IPS-NIHi11 (cell line): ENCODE measurements at places on chromosomes 11 and 22.

DNA sequence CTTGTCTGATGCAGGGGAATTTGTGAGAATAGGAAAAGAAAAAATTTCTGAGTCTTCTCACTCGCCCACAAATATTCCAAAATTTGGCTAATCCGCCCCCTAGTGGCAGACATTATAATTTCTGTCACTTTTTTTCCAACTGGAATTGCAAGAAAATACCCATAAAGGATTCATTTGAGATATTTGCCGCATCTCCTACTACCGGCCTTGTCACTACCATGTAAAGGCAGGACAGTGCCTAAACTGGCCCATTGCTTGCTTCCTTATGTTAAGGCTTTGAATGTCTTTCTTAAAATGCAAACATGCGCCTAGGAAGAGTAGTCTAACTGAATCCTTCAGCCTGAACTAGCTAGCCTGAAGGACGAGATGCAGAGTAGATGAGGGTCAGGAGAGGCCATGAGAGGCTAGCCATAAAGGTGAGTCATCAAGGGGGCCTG, 9.3 kb upstream of the CEP295 start:
- DNase-seq, result peak; percentile 50

DNA sequence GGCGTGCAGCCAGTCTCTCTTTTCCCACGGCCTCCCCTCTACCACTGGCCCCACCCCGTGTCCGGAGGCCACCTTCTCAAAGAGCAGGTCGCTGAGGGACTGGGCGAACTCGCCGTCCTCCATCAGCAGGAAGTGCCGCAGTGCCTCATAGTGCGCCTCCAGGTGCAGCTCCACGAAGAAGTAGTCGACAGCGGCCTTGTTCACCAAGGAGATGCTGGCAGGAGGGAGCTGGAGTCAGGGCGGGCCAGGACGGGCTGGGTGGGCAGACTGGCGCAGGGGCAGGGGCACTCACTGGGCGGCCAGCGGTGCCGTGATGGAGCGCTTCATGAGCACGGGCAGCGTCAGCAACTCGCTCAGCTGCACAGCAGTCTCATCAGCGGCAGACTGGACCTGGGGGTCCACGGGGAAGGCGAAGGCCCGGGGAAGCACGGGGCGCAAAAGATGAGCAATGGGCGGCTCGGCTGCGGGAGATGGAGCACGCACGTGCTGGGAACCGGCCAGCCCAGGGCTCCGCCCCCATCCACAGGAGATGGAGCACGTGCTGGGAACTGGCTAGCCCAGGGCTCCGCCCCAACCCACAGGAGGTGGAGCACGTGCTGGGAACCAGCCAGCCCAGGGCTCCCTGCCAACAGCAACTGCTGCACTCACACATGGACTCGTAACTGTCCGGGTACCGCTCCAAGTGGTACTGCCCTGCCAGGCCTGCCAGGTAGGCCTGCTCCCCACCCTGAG, 18.4 kb downstream of the SELENOO start:
- peak; percentile 95 for DNase-seq

- DNase-seq, result no peak
Observed at GRCh38 chr11:56700914-56701485, 2.1 kb downstream of the OR9G1 start.

GRCh38 chr11:77874206-77874605, 53.3 kb downstream of the AAMDC start:
- no peak for DNase-seq

DNA sequence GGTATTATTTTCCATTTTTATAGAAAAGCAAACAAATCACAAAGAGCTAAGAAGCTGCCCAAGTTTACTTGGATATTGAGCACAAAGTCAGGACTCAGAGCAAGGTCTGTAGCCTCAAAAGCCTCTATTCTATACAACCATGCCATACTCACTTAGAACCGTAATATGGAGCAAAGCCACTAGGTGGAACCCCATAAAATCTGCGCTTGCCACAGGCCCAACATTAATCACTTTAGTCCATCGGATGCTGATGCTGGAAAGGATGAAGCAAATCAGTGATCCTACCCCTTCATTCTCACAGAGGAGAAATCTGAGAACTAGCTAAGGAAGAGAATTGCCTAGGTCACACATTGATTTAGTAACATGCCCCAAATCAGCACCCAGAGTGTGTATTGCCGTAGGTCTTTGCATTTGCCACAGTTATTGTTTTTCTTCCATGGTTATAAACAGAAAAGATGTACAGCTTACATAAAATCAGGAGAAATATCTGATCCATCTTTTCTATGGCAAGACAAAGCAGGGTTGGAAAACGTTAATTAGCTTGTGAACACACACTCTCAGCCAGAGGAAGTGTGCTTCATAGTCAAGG, 56.7 kb upstream of the RAB38 start:
- DNase-seq, result peak; percentile 65

- no peak for DNase-seq
Observed at GRCh38 chr11:114713756-114714155, 35.4 kb downstream of the NXPE2 start.

DNA sequence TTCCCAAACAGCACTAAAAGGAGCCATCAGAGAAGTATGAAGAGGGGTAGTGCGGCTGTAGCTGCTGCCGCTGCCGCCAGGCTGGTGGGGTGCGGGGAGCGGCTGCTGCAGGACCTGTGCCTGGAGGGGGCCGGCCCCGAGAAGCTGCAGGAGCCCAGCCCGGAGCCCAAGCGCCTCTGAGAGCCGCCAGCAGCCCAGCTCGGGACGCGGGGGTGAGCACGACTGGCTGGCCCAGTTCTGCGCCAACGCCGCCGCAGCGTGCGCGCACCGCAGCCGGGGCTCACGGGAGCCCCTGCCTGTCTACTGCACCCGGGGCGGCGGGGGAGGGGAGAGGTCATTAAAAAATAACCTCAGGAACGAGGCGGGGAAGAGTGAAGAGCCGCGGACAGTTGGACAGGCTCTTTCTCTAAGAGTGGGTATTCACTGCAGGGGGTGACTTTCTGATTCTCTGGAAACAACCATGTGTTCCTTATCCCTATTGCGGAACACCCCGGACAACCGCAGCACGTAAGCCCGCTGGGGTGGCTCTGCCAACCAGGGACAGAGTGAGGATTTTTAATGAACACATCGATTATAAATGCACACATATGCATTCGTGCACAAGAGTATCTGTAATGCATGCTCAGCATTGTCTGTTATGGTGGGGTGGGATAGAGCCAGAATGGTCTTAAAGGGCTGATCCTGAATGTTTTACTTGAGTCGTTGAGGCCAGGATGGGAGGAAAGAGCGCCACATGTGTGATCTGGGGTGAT, 453 bp downstream of the GAS2 start:
- peak; percentile 73 for DNase-seq

GRCh38 chr11:9762531-9762930, 98.7 kb downstream of the SWAP70 start:
- DNase-seq, result no peak

GRCh38 chr11:120569861-120570260, 58.3 kb downstream of the GRIK4 start:
- no peak for DNase-seq

DNA sequence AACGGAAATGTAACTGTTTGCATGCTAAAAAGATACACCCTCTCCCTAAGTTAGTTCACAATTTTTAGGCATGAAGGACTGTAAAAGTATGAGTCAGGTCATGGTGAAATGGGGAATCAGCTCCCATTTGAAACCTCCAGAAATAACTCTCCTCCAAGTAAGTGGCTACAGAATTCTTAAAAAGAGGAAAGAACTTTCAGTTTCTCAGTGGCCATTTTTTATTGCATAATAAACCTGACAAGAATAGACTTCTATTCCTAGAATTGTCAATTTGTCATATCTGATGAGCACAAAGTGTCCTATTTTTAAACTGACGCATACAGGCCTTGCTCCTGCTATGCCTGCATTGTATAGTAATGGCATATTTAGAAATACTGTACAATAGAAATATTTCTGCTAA, 612.2 kb downstream of the CNTN5 start:
- DNase-seq, result no peak

- no peak for DNase-seq
Observed at GRCh38 chr22:23035557-23036277, 34.6 kb upstream of the GNAZ start.

GRCh38 chr11:73233211-73233610, 15.1 kb downstream of the P2RY2 start:
- no peak for DNase-seq

DNA sequence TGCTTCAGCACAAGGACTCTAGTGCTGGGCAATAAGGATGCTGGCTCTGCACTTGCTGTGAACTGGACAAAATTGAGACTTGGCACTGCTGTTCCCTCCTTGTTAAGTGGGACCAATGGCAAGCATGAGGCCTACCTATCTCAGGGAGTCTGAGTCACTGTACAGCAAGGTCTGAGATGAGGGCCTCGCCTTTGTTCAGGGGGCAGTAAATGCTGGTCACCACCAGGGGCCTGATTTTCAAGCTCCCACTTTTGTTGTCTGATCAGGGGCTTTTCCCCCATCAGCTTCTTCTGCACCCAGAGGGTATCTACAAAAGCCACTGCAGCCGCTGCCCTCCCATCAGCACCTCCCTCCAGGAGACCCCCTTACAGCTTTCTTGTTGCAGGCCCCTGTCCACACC, 22.8 kb downstream of the DHCR7 start:
- DNase-seq, result no peak
